Fibroblast of skin of abdomen (primary cell): ENCODE measurements at places on chromosomes 13 and 19.

DNA sequence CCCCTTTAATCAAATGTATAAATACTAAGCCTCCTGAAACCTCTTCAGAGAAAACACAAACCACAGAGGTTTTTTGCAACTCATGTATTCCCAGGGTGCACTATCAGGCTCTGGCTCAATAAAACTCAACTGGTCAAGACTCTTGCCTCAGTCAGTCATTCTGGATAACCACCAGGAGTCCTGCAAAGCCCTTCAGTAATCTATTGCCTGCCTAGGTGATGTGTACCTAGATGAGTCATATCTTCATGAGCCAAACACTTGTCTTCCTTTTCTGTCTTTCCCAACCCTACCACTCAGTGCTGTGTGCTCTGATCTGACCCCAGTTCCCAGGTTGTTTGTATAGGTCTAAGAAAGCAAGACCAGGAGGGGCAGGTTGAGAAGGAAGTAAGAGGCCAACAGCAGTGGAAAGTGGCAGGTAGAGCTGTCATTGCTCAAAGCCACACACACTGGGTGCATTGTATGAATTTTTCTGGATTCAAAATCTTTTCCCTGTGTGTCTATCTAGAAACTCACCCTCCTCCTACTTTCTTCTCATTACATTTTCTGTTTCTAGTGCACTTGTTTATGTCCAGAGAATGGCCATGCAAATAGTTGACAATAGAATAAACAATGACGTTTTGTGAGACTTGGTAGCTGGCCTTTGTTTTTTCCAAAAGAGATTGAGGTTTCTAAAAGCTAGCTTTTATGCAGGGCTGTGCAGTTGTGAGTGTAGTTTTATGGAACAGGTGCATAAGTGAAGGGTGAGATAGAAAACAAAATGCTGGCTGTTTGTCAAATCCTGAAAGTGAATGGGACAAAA lies 48.1 kb downstream of the PSG1 start:
- no peak for DNase-seq

GRCh38 chr19:42290523-42291434 lies 11.2 kb upstream of the PRR19 start:
- DNase-seq, result peak; percentile 23

GRCh38 chr13:57739543-57740190 lies 108.1 kb downstream of the PCDH17 start:
- DNase-seq, result no peak

- no peak for DNase-seq
Measured at GRCh38 chr19:33286899-33287298, 15.4 kb downstream of the CEBPA start.

- DNase-seq, result peak; percentile 64
Measured at GRCh38 chr13:113724780-113725315, 34.2 kb upstream of the TMEM255B start.

GRCh38 chr19:12788682-12789097 lies 2.6 kb upstream of the JUNB start:
- DNase-seq, result peak; percentile 74

- peak; percentile 72 for DNase-seq
Measured at GRCh38 chr13:113758651-113759524, at the start of gene TMEM255B. TSS of gene TMEM255B (plus strand) at chr13:113759226. CDS start at chr13:113759270, 44 bp downstream.

DNA sequence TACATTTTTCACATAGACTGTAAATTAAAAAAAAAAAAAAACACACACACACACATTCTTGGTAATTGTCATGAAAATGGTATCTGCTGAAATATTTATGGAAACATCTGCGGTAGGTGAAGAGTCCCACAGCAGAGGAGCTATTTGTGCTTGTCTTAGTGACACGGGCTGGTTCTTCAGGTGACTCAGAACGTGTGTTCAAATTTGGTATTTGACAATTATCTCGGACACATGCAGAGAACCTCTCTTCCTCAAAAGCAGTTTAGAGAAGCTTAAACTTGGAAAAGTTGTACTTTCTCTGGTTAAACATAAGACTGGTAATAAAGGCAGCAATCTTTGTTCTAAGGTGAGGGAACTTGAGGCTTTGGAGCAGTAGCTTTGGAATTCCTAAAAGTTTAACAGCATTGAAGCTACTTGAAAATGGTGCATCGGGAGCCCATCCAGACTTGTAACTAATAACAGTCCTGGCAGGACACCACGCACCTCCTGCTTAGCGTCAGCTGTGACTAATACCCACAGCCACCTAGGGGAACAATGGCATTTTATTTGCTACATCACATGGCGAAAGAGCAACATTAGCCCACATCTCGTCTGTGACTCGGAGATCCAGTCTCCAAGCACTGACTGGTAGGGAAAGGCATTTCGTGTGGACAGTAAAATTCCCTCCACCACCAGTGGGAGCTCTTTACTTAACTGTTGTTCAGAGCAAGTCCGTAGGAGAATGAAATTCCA lies 1505.1 kb upstream of the SLC10A2 start:
- peak; percentile 86 for DNase-seq

DNA sequence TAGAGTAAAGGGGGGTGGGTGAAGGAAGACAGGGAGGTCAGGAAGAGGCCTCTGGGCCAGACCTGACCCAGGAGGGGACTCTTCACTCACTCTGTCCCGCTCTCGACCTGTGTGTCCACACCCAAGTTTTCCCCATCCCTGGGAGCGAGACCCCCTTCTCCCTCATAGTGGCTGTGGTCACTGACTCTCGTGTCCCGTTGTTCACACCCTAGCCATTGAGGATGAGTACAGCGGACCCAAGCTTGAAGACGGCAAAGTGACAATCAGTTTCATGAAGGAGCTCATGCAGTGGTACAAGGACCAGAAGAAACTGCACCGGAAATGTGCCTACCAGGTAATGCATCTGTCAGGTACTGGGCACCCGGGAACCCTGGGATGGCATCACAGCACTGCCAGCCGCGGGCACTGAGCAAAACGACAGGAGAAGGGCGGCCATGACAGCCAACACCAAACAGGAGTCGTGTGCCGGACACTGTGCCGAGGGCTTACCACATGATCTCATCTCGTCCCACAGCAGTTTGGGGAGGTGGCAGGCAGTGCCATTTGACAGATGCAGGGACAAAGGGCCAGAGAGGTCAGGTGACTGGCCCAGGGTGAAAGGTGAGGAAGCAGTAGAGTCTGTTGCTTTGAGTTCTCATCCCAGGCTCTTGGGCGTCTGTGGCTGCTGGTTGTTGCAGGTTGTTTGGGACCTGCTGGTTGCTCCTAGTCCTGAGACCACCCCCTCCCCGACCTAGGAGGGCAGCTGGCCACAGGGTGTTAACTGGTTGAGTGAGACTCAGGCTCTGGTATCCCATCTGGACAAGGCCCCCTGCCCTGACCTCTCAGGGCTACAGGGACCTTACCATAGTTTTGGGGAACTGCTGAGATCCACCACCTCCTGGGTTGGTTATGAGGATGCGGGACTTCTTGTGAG lies 29.6 kb downstream of the PPP5C start:
- no peak for DNase-seq

DNA sequence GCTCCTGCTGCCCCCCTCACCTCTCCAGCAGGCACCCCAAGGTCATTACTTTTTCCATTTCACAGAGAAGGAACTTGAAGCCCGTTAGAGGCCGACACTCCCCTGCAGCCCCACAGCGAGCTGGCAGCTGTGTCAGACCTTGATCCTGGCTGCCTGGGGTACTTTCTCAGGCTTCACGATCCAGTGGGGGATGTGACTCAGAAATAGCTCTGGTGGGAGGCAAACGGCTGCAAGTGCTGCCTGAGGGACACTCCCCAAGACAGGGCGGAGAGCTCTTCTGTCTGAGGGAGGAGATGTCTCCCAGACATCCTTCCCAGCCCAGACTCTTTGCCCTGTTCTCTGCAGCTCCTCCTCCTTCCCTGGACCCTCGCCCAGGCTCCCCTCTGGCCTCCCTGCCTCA lies 4.8 kb downstream of the TSKS start:
- DNase-seq, result peak; percentile 82

- no peak for DNase-seq
Measured at GRCh38 chr13:71877256-71877653, 10.3 kb upstream of the DACH1 start.

GRCh38 chr19:6108721-6109633 lies 1.3 kb downstream of the RFX2 start:
- DNase-seq, result peak; percentile 62

- DNase-seq, result peak; percentile 65
Measured at GRCh38 chr13:45257638-45258333, 56.9 kb upstream of the KCTD4 start.
